ENCODE measurements at places on chromosomes 1 and 21.

- DNase-seq, result no peak
Observed at GRCh38 chr1:197922070-197922390, 4.9 kb downstream of the LHX9 start.

DNA sequence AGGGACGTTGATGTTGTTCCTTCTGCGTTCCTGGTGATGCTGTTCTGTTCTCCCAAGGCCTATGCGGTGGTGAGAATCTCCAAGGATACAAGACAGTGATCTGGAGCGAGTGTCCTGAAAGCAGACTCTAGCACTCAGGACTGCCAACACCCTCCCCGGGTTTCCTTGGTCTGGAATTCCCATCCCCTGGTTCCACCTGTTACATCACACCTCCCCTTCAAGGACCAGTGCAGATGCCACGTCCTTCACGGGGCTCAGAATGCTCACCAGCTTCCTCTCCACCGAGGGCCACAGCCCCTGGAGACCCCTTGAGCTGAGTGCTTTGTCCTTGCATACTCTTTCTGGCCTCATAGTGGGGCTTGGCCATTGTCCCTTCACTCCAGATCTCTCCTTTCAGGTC lies 43.5 kb downstream of the B3GALT5 start:
- no peak for DNase-seq

- no peak for DNase-seq
Observed at GRCh38 chr1:47104816-47105215, 32.4 kb upstream of the CYP4A22 start.

DNA sequence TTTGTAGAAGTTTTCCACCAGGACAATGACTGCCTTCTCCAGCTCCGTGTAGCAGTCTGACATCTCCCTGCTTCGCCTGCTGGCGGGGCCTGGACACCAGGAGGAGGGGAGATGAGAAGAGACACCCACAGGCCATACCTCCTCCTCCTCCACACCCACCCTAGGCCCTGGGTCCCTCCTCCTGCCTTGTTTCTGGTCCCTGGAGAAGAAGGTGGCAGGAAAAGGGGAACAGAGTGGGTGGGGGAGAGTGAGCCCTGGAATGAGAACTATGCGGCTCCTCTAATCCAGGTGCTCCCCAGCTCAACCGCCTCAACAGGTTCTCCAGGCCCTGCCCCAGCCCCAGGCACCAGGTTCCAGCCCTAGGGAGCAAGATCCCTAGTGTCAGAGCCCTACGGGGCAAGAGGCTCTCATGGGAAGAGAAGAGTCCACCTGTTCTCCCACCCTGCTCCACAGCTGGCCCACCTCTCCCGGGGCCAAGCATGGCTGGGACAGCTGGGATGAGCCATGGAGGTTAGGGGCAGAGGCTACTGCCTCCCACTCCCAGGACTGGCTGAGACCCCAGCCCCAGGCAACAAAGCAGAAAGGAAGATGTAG lies 4.8 kb downstream of the S100A16 start:
- no peak for DNase-seq

GRCh38 chr1:214271174-214271858 lies 9.6 kb upstream of the SMYD2 start:
- DNase-seq, result no peak
